Memory B cell (primary cell): ENCODE measurements at places on chromosomes 16 and 17.
A peak's percentile ranks its signal among the peaks of the same experiment; 100 is the strongest.

DNA sequence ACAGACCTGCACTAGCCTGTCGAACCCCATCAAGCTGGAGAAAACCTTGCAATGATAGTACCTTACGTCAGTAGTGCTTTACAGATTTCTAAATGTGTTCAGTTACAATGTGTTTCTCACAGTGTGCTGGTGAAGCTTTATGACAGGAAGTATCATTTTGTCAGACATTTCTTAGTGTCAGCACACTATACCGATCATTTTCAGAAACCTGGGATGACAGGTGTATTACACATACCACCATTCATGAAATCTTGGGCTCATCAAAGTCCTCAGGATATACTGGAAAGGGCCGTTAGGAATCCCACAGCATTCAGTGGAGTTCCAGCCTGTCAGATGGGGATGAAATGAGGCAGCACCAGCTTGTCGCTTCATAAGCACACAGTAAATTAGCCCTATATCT is 27.3 kb downstream of the TTC19 start:
- H3K36me3 ChIP-seq: peaks cover 31% of the 10 kb centered on the region
- no peaks in the 10 kb centered on the region for H3K4me1 ChIP-seq
- H3K27me3 ChIP-seq: no peaks in the 10 kb centered on the region
- no peak overlapping the region for H3K4me3 ChIP-seq
- H3K27ac ChIP-seq: peak overlapping the region; percentile 80
- DNase-seq: no peak

DNA sequence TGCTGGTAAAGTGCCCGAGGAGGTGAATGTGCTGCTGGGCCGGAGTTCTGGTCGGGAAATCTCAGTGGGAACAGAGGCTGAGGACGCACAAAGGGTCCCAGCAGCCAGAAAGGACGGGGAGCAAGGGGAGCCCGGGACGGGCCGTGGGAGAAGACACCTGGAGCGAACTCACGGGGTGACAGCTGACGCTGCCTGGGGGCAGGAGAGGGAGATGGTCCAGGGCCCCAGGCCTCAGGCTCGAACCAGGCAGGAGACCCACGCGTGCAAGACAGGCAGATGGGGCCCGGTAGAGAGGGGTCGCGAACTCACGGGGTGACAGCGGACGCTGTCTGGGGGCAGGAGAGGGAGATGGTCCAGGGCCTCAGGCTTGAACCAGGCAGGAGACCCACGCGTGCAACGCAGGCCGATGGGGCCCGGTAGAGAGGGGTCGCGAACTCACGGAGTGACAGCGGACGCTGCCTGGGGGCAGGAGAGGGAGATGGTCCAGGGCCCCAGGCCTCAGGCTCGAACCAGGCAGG is 72.9 kb downstream of the METRNL start:
- H3K4me3 ChIP-seq: no peak overlapping the region
- no peaks in the 10 kb centered on the region for H3K36me3 ChIP-seq
- H3K27me3 ChIP-seq: peaks cover 17% of the 10 kb centered on the region
- no peak overlapping the region for H3K27ac ChIP-seq
- DNase-seq: no peak
- peaks cover 18% of the 10 kb centered on the region for H3K4me1 ChIP-seq

GRCh38 chr17:1492249-1493206 is at the start of gene MYO1C:
MYO1C (minus strand) TSS chr17:1492686; CDS start chr17:1492487, 199 bp downstream.
- peak within 1 kb of the TSS; percentile 63 for H3K27ac ChIP-seq
- no peak for DNase-seq
- no peaks in the 10 kb centered on the region for H3K27me3 ChIP-seq
- peak within 1 kb of the TSS; percentile 91 for H3K4me3 ChIP-seq
- H3K4me1 ChIP-seq: peaks cover 20% of the 10 kb centered on the region
- no peaks in the 10 kb centered on the region for H3K36me3 ChIP-seq

DNA sequence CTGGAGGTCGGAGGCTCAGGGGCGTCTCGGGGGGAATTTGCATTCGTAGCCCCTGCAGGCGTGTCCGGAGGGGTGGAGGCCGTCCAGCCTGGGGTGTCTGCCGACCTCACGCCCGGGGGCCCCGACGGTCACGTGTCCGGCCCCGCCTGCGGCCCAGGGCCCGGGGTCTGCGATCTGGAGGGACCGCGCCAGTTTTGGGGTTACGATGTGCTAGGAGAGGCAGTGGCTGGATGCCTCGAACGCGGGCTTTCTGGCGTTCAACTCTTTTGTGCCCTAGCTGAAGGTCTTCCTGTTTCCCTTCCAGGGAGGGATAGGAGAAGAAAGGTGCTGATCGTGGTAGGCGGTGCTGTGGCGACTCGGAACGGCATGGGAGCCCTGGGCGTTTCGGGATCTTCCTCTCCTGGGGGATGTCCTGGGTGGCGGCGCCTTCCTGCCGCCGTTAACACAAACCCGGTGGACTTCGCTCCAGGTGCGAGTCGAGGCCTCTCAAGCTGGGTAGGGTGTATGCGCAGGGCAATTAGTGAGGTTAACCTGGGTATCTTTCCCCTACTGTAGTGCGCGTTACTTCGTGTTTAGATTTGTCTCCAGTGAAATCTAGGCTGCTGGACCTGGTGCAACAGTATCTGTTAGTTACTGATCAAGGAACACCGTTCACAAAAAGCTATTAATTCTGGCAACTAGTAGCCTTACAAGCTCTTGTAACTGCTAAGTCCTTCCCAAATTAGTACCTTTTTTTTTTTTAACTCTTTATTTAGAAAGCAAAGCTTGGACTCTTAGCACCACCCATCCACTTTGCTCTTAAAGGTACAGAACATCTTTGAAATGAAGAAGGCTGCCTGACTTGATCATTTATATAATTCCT is 1.3 kb downstream of the AKAP1 start:
- H3K36me3 ChIP-seq: no peaks in the 10 kb centered on the region
- H3K27ac ChIP-seq: peak overlapping the region; percentile 24
- no peaks in the 10 kb centered on the region for H3K27me3 ChIP-seq
- DNase-seq: peak; percentile 16
- peaks cover 23% of the 10 kb centered on the region for H3K4me1 ChIP-seq

- peak; percentile 29 for DNase-seq
- H3K4me1 ChIP-seq: peaks cover 12% of the 10 kb centered on the region
- H3K4me3 ChIP-seq: peak within 1 kb of the TSS; percentile 87
- peaks cover 4% of the 10 kb centered on the region for H3K27me3 ChIP-seq
- H3K36me3 ChIP-seq: no peaks in the 10 kb centered on the region
- H3K27ac ChIP-seq: peak within 1 kb of the TSS; percentile 13
Measured at GRCh38 chr16:15434425-15435215, at the start of gene BMERB1. BMERB1 (plus strand) TSS chr16:15434588; CDS start chr16:15434654, 66 bp downstream.

GRCh38 chr17:62804822-62805221 is 3.3 kb downstream of the MARCHF10 start:
- DNase-seq: no peak
- H3K4me1 ChIP-seq: no peaks in the 10 kb centered on the region
- peaks cover 29% of the 10 kb centered on the region for H3K27me3 ChIP-seq
- H3K27ac ChIP-seq: no peak overlapping the region

- H3K27ac ChIP-seq: no peak overlapping the region
- H3K4me3 ChIP-seq: no peak overlapping the region
- DNase-seq: no peak
- no peaks in the 10 kb centered on the region for H3K36me3 ChIP-seq
Measured at GRCh38 chr16:48740964-48741363, 131.0 kb upstream of the N4BP1 start.

DNA sequence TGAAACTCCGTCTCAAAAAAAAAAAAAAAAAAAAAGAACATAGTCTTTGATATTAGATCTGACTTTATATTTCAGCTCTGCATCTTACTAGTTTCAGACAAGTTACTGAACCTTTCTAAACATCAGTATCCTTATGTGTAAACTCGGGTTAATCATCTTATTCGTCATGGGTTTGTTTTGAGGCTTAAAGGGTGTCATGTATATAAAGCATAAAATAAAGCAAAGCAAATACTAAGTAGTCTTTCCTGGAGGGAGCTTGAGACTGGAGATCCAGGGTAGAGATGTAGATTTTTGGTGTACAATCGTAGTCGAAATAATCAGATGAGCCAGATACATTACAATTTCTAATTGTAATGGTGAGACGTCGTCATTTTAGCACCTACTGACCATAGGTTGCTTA is 7.8 kb downstream of the BCAS3 start:
- no peaks in the 10 kb centered on the region for H3K27me3 ChIP-seq
- H3K4me1 ChIP-seq: no peaks in the 10 kb centered on the region
- H3K27ac ChIP-seq: no peak overlapping the region
- no peak overlapping the region for H3K4me3 ChIP-seq

DNA sequence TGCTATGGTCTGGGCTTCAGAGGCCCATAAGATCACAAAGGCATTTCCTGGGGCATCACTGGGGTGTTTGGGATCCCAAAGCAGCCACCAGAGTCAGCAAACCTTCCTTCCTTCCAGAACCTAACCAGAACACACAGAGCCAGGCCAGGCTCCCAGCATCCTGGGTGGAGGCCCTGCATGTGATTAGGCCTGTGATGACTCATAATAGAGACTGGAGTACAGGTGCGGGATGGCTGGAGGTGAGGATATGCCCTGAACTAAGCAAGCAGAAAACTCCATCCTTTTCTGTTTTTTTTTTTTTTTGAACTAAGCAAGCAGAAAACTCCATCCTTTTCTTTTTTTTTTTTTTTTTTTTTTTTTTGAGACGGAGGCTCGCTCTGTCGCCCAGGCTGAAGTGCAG is 17.7 kb upstream of the GFOD2 start:
- H3K27ac ChIP-seq: no peak overlapping the region
- H3K36me3 ChIP-seq: peaks cover 13% of the 10 kb centered on the region
- peaks cover 3% of the 10 kb centered on the region for H3K4me1 ChIP-seq
- no peak for DNase-seq
- no peaks in the 10 kb centered on the region for H3K27me3 ChIP-seq

- H3K27me3 ChIP-seq: peaks cover 6% of the 10 kb centered on the region
- H3K36me3 ChIP-seq: no peaks in the 10 kb centered on the region
- no peak overlapping the region for H3K4me3 ChIP-seq
- no peak for DNase-seq
- no peaks in the 10 kb centered on the region for H3K4me1 ChIP-seq
- H3K27ac ChIP-seq: no peak overlapping the region
Measured at GRCh38 chr16:73399997-73400396, 352.1 kb upstream of the ZFHX3 start.

GRCh38 chr17:68910251-68910705 is 44.9 kb downstream of the ABCA8 start:
- no peak overlapping the region for H3K27ac ChIP-seq
- H3K36me3 ChIP-seq: no peaks in the 10 kb centered on the region
- no peak overlapping the region for H3K4me3 ChIP-seq

- H3K4me1 ChIP-seq: no peaks in the 10 kb centered on the region
- no peak overlapping the region for H3K27ac ChIP-seq
- peaks cover 9% of the 10 kb centered on the region for H3K27me3 ChIP-seq
- DNase-seq: no peak
- H3K36me3 ChIP-seq: no peaks in the 10 kb centered on the region
- no peak overlapping the region for H3K4me3 ChIP-seq
Measured at GRCh38 chr16:70805787-70806186, 4.8 kb upstream of the VAC14 start.

DNA sequence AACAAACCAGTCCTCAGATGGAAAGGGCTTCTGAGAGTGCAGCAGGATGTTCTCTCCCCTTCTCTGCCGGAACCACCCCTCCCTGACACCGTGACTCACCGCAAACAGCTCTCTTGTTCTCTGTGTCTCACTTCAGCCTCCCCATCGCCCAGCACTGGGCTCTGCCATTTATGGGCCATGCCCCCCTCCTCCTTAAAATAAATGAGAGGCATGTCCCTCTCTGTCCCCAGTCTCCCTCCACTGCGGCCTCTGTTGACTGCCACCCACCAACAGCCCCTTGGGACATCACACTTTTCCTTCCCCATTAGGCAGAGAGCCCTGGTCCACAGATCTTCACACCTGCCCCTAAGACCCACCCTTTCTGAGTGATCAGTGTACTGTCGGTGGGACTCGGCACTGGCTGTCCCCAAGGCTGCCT is 6.3 kb downstream of the CCDC102A start:
- H3K4me3 ChIP-seq: peak overlapping the region; percentile 80
- H3K27me3 ChIP-seq: no peaks in the 10 kb centered on the region
- peaks cover 7% of the 10 kb centered on the region for H3K36me3 ChIP-seq
- peak overlapping the region; percentile 93 for H3K27ac ChIP-seq

DNA sequence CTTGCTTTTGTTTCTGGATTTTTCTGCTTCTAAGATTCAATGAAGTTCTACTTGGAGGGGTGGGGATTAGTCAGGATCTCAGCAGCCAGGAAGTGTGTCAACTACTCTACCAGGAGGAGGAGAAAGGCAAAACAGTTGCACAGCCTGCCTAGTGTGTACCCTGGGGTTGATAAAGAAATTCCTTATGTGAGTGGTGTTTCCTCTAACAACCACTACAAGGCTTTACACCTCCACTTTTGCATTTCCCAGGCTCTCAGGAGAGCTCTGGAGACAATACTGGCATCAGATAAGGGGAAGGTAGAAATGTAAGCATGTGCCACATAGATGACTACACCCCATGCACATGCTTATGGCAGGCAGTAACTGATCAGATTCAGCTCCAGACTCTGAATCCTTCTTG is 174.6 kb downstream of the TOX3 start:
- H3K27ac ChIP-seq: no peak overlapping the region
- no peak for DNase-seq
- no peaks in the 10 kb centered on the region for H3K27me3 ChIP-seq
- H3K4me3 ChIP-seq: no peak overlapping the region
- H3K36me3 ChIP-seq: no peaks in the 10 kb centered on the region

- DNase-seq: no peak
- H3K4me3 ChIP-seq: no peak overlapping the region
- peaks cover 1% of the 10 kb centered on the region for H3K36me3 ChIP-seq
- H3K27me3 ChIP-seq: peaks cover 17% of the 10 kb centered on the region
- no peak overlapping the region for H3K27ac ChIP-seq
- H3K4me1 ChIP-seq: no peaks in the 10 kb centered on the region
Measured at GRCh38 chr17:6464446-6465041, 20.3 kb downstream of the PIMREG start.

DNA sequence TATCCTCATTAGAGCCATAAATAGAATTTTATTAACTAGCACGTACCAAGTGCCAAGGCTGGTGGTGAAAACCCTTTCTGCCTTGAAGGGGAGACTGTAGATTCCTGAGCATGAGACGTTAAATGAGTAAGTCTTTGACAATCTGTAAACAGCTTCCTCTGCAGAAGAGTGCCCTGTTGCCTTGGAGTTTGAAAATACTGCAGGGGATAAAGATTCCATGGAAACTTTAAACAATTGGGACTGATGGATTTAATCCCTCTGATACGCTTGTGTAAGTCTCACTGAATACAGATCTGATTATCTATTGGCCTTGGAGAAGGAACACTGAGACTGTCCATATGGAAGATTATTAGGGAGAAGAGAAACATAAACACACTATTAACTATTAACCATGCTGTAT is 1053.4 kb upstream of the RBFOX1 start:
- H3K4me1 ChIP-seq: no peaks in the 10 kb centered on the region
- H3K27ac ChIP-seq: no peak overlapping the region
- H3K27me3 ChIP-seq: no peaks in the 10 kb centered on the region
- H3K36me3 ChIP-seq: no peaks in the 10 kb centered on the region

DNA sequence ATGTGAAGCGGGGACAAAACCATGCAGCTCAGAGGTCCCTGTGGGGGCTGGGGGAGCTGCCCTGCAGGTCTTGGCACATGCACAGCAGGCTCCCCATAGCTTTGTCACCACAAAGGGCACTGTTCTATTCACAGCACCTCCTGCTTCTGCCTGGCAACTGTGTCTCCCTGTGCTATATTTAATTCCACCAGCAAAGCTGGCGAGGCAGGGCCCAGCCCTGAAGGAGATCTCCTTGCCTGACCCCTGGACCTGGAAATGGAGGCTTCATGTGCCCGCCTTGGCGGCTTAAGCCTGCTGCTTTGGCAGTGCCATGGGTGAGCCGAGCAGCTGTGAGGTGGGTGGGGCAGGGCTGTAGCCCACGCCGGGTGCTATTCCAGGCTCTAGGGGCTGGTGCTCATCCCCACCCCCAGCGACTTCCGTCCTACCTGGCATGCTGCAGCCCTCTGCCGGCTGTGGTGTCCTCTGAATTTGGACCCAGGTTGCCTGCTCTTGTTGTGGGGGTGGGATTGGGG is 6.8 kb downstream of the LDHD start:
- no peaks in the 10 kb centered on the region for H3K36me3 ChIP-seq
- H3K4me3 ChIP-seq: no peak overlapping the region
- H3K27ac ChIP-seq: no peak overlapping the region
- peaks cover 35% of the 10 kb centered on the region for H3K27me3 ChIP-seq
